NCI-H748 treated with DMSO at 0.1 percent for 48 hours (cell line): ENCODE measurements at places on chromosomes 2 and 18.

DNA sequence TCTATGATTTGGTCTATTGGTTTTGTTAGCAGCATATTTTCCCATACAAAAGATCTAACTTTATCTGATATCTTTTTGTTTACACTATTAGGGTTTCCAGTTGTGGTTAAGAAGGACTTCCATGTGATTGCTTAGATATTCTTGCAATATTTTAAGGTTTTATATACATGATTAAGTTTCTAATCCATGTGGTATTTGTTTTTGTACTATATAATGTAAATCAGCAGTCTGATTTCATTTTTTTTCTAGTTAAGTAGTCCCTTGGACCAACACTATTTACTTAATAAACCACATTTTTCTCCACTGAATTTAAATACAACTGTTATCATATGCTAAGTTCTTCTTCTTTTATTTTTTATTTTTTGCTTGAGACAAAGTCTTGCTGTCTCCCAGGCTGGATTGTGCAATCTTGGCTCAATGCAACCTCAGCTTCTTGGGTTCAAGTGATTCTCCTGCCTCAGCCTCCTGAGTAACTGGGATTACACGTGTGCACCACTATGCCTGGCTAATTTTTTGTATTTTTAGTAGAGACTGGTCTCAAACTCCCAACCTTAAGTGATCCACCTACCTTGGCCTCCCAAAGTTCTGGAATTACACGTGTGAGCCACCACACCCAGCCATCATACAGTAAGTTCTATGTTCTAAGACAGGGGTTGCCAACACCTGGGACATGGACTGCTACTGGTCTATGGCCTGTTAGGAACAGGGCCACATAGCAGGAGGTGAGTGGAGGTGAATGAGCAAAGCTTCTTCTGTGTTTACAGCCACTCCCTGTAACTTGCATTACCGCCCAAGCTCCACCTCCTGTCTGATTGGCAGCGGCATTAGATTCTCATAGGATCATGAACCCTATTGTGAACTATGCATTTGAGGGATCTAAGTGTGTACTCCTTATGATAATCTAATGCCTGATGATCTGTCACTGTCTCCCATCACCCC is 58.5 kb upstream of the RAB27B start:
- DNase-seq, result no peak

DNA sequence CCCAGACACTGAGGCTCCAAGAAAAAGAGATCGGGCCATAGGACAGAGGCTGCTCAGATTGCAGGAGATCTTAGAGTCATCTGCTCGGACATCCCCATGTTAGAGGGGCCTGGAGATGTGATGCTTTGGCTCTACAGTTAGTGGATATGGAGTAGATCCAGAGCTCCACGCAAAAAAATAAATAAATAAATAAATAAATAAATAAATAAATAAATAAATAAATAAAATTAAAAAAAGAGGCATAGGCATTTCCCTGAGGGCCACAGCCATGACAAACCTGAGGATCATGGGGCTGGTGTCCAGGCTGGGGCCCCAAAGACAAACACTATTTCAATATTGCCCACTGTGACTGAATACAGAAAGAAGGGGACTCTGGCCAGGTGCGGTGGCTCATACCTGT is 85.5 kb downstream of the PLB1 start:
- no peak for DNase-seq

GRCh38 chr2:47035615-47036488 is 119.3 kb downstream of the STPG4 start:
- DNase-seq, result no peak

DNA sequence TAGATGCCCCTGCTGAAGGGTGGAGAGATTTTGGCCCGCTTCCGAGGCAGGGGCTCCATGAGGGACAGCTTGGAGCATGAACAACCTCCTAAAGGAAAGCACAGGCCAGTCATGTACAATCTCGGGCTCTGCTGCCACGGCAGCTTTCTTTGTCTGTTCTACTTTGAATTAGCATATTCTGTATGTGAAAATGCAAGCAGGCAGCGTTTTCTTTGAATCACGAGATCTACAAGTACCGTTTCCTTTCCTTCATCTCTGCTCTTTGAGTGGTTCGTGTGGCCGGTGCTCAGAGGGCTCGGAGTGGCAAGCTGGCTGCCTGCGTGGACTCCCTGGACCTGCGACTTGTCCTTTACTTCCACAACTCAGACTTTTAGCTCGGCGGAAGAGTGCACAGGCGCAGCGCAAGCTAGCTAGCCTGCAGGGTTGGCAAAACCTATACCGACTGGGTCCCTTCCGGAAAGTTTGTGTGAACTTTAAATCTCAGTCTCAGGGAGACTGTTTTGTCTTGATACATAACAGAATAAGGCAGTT is 6.9 kb downstream of the TWIST2 start:
- DNase-seq, result no peak

GRCh38 chr2:239905306-239905705 is 119.8 kb downstream of the NDUFA10 start:
- DNase-seq, result no peak

DNA sequence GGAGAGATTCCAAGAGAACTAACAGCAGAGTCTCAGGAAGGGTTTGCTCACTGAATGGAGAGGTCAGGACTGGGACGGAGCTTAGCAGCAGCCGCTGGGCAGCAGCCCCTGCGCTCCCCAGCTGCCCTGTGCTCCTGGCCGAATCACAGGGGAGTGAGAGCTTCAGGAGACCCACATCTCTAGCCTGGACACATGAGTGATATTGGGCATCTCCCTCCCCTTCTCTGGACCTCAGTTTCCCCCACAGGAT is 511 bp downstream of the MATN3 start:
- DNase-seq, result no peak

DNA sequence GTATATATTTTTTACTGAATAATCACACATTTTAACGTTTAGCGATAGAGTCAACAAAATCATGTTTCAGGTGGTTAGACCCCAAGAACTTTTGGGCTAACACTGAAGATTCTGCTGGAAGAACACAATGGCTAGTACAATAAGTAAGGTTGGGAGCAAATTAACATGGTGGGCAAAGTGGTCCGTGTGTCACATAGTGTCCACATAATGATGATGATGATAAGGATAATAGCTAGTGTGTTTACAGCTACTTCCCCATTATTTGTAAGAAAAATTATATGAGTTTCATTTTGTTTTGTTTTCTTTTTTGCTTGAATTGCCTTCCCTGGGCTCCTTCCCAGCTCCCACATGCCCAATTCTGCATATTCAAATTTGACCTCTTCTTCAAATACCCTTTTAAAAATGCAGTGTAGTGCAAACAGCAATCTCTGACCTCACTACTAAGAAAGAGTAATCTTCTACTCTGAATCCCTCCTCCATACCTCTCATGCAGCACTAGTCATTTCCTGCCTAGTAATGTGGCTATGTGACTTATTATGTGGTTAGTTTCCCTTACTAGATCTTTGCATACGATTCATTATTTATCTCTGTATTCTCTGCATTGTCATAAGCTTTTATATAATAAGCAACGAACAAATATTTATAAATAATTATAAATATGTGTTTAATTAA is 16.9 kb upstream of the VPS54 start:
- peak; percentile 1 for DNase-seq

GRCh38 chr2:231612109-231612455 is 19.4 kb downstream of the TEX44 start:
- DNase-seq, result no peak

- DNase-seq, result no peak
Observed at GRCh38 chr2:41909584-41909983, 138.2 kb upstream of the PKDCC start.

- DNase-seq, result no peak
Observed at GRCh38 chr2:74005786-74006185, 21.1 kb downstream of the TET3 start.

DNA sequence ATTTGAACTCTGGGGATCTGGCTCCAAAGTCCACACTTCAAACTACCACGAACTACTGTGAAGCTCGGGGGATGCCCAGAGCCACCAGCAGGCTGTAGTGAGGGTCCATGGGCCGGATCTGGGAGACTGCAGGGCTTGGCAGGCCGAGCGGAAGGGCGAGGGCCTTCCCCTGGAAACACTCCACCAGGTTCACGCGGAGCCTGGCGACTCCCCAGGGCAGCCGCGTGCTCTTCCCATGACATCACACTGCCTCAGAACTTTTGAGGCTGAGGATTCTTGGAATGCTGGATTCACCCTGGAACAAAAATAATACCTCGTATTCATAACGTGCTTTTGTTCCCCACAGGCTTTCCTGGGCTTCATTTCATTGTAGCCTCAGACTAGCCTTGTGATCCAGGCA is 201.0 kb downstream of the SMAD7 start:
- no peak for DNase-seq

DNA sequence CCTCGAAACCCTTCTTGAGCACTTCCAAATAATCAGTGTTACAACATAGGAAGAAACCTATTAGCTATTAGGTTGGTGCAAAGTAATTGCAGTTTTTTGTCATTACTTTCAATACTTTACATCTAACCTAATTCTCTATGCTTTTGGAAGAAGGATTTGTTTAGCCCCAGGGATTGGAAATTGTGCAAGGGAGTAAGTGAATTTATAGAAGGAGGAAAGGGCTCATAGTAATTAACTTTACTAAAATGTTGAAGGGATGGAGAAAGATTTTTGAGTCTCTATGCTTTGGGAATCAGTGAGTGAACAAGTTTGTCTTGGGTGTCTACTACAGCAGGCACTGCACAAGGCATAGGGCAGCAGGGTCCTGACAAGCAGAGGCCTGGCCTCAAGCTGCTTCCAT is 261.1 kb downstream of the EN1 start:
- DNase-seq, result no peak

- peak; percentile 91 for DNase-seq
Observed at GRCh38 chr2:13335862-13336535, 619.3 kb downstream of the TRIB2 start.

- DNase-seq, result no peak
Observed at GRCh38 chr2:240790370-240791220, 29.4 kb downstream of the KIF1A start.

DNA sequence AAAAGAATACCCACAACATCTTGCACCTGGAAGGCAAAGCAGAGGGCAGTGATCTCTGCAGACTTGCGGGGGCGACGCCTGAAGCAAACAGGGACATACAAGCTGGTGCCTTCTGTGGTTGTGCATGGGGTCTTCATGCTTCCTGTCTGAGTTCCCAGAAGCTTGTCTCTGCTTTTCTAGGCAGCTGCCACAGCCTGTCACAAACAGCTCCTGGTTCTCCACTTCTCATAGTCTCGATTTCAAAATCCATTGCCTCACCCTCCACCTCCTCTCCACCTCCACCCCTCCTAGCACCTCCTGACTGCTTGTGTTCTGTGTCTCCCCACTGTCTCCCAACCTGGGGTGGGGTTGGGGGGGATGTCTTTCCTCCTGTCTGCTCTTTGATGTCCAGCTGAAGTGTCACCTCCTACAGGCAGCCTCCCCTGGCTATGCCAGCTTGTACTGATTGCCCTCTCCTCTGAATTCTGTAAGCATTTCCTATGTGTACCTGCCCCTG is 1.7 kb upstream of the PROC start:
- DNase-seq, result no peak

GRCh38 chr2:159531475-159531874 is 84.9 kb downstream of the BAZ2B start:
- no peak for DNase-seq

- peak; percentile 4 for DNase-seq
Observed at GRCh38 chr2:27085673-27086089, 891 bp upstream of the KHK start.

DNA sequence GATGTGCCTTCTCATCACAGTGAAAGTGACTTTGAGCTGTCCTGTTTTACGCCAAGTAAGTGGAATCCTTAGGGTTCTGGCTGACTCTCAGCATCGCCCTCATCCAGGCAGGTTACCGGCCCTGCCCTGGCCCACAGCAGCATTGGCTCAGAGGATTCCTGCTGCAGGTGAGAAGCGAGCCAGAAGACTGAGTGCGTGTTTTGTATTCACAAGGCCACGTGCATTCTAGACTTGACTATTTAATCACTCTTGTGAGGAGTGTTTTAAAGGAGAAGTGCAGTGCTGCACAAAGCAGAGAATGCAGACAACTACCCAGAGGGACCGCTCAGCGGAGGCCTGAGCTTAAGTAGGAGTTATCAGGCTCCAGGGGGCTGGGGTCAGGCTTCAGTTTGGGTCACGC is 48.3 kb downstream of the LAMA3 start:
- no peak for DNase-seq

DNA sequence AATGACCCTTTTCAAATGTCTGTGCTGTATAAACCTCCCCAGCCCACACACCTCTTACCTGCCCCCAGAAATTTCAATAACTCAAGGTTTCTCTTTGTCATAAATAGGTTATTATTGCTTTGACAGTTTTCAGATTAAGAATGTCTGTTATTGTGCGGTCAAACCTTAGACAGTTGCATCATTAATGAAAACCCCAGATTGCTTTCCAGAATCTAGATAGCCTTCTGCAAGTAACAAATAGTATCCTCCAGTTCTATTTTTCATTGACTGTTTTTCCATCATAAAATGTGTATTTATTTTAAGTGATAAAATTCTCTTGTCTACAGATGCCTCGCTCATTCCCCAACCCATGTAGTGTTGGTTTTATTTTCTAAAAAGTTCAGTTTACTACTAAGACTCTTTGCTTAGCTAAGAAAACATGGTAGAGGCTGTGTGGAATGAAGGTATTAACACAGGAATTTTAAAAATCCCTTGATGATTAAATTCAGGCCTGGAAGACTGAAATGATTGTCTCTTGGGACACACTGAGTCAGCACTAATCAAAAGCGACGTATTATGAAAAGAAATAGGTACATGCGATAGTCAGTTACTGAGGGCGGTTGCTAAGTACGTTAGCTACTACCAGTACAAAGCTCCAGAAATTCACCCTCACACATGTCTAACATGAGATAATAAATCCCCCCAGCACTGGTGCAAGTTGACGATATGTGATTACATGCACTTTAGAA is 38.4 kb upstream of the ITGAV start:
- no peak for DNase-seq

- DNase-seq, result no peak
Observed at GRCh38 chr2:171404719-171405118, 29.1 kb downstream of the METTL8 start.

DNA sequence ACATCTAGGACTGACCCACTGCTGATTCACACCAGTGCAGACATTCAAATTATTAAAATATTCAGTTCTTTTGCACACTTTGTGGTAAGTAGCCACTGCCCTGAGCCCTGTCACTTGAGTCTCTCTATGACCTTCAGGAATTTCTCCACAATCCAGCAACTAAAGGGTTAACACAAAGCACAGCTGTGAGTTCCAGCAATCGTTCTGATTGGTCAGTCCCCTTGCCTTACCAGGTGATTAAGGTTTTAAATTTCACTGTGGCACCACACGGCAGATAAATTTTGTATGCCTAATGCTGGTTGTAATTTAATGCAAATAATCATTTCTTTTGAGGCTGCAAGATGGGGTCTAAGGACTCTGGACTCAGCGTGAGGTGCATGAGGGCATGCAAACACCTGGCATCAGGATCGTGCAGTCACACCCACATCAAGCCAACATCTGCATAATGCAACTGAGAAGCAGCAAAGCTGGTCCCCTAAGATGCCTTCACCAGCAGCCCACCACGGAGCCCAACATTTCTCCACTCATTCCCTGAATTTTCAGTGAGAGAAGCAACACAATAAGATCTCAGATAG is 36.6 kb downstream of the SLC14A1 start:
- peak; percentile 37 for DNase-seq

DNA sequence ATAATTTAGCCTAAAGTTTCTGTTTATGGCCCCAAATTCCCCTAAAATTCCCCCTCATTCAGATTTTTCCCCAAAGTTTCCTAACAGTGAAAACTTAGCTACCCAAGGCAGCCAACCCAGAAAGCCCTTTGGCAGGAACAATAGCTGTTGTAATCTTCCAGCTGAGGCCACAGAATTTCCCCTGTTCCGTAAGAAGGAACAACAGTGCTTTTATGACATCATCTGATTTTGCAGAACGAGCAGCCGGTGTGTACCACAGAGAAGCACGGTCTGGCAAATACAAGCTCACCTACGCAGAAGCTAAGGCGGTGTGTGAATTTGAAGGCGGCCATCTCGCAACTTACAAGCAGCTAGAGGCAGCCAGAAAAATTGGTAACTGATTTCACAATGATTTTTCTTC is 6.3 kb downstream of the TNFAIP6 start:
- DNase-seq, result no peak
